ENCODE measurements at places on chromosomes 5 and 9.

GRCh38 chr5:22918511-22918910 lies 65.4 kb upstream of the CDH12 start:
- no peak for DNase-seq
- H3K27me3 ChIP-seq, result no peaks in the 10 kb centered on the region
- H3K36me3 ChIP-seq, result no peaks in the 10 kb centered on the region
- no peaks in the 10 kb centered on the region for H3K4me1 ChIP-seq
- H3K27ac ChIP-seq, result no peak overlapping the region
- no peak overlapping the region for H3K4me3 ChIP-seq

DNA sequence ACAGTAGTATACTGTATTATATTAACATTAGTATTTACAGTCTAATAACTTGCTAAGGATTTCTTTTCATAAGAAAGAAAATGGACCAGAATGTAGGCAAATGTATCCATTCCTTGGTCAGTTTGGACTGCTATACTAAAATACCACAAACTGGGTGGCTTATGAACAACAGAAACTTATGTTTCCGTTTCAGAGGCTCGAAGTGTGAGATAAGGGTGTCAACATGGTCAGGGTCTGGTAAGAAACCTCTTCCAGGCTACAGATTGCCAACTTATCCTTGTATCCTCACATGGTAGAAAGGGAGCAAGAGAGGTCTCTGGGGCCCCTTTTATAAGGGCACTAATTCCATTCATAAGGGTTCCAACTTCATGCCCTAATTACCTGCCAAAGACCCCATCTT lies 9.2 kb upstream of the ESM1 start:
- H3K27me3 ChIP-seq, result no peaks in the 10 kb centered on the region
- no peaks in the 10 kb centered on the region for H3K36me3 ChIP-seq
- H3K4me1 ChIP-seq, result peaks cover 12% of the 10 kb centered on the region
- no peak overlapping the region for H3K4me3 ChIP-seq
- DNase-seq, result no peak
- H3K27ac ChIP-seq, result no peak overlapping the region

GRCh38 chr5:123987956-123988355 lies 476.0 kb downstream of the CSNK1G3 start:
- H3K36me3 ChIP-seq, result no peaks in the 10 kb centered on the region
- DNase-seq, result no peak
- no peaks in the 10 kb centered on the region for H3K4me1 ChIP-seq
- no peak overlapping the region for H3K4me3 ChIP-seq
- H3K27me3 ChIP-seq, result no peaks in the 10 kb centered on the region

DNA sequence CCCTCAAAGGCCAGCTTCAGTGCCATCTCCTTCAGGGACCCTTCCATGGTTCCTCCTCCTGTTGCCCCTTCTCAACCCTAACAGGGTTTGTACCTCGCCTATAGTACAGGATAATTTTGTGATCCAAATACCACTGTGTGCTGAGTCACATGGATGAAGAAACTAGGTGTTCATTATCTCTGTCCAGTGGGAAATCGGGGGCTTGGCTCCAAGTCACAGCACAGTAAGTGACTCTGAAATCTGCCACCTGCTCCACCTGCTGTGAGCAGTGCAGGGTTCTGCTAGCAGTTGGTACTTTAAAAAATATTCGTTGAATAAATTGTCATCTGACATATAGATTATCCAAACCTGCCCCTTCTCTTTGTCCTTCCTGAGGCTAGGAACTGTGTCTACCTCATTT lies 123.2 kb upstream of the OTULINL start:
- H3K4me3 ChIP-seq, result no peak overlapping the region
- no peaks in the 10 kb centered on the region for H3K27me3 ChIP-seq
- H3K36me3 ChIP-seq, result no peaks in the 10 kb centered on the region
- H3K27ac ChIP-seq, result no peak overlapping the region

- no peak overlapping the region for H3K27ac ChIP-seq
- H3K4me3 ChIP-seq, result no peak overlapping the region
- DNase-seq, result no peak
- H3K4me1 ChIP-seq, result no peaks in the 10 kb centered on the region
- H3K27me3 ChIP-seq, result no peaks in the 10 kb centered on the region
These were observed 135.1 kb upstream of the RFX3 start for GRCh38 chr9:3660936-3661335.

DNA sequence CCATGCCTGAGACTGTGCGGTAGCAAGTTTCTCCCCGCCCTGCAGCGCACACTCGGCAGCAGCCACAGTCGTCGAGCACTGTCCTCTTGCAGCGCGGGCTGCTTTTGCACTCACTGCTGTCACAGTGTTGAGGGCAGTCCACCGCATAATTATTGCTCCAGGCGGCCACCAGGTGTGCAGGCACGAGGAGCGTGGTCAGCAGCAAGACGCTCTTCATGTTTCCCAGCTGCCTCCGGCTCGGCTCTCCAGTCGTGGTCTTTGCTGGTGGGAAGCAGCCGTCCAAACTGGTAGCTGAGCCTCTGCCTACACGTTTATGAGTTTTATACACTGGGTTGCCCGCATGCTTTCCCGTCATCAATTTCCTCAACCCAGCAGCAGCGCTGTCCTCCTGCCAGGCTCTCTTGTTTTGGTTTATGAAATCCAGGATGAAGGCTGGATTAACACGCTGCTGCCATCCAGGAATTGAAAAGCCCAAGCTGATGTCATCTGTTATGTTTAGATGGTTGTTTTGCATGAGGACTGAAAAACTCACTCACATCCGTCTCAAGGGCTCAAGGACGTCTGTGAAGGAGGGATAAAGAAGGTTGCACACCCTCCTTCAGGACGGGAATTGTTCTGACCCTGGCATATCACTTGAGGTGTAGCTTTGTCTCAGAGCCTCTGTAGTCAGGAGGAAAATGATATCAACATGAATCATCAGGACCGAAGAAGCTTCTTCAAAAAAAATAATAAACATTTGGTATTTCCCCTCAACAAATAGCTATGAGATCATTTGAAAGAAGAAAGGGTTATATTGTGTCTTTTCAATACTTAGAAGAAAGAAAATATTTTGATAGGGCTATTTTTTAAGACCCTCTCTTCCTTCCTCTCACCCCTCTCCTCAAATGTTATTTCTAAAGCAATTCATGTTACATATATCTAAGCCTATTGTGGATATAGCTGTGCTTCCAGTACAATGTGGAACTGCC lies at the start of gene ESM1:
TSS of gene ESM1 (minus strand) at position 293 of the 968 bp plus-strand sequence. CDS start at position 217, 76 bp downstream.
- no peaks in the 10 kb centered on the region for H3K27me3 ChIP-seq
- H3K27ac ChIP-seq, result no peak within 1 kb of the TSS
- H3K4me3 ChIP-seq, result no peak within 1 kb of the TSS
- no peaks in the 10 kb centered on the region for H3K36me3 ChIP-seq
- no peak for DNase-seq
- H3K4me1 ChIP-seq, result peaks cover 42% of the 10 kb centered on the region

DNA sequence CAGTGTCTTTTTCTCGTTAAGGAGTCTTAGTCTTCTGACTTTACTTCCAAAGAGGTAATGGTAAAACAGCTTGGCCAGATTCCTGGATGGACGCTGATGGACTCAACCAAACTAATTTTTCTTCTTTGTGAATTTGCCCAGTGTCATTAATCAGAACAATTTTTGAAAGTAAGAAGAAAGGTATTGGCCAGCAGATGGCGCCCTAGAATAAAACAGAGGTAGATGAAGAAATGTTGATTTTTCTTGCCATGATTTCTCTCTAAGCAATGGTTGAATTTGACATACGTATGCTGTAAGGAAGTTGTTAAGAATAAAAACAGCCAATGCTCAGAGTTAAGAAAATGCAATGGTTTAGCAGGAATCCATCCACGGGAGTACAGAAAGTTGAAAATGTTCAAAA lies 500.0 kb downstream of the DIRAS2 start:
- no peaks in the 10 kb centered on the region for H3K36me3 ChIP-seq
- no peaks in the 10 kb centered on the region for H3K4me1 ChIP-seq
- DNase-seq, result peak; percentile 11
- no peak overlapping the region for H3K27ac ChIP-seq
- no peak overlapping the region for H3K4me3 ChIP-seq

GRCh38 chr5:149358294-149358651 lies 427 bp downstream of the PCYOX1L start:
- peak; percentile 26 for DNase-seq
- peaks cover 12% of the 10 kb centered on the region for H3K36me3 ChIP-seq
- H3K27me3 ChIP-seq, result no peaks in the 10 kb centered on the region
- H3K4me1 ChIP-seq, result peaks cover 46% of the 10 kb centered on the region
- peak overlapping the region; percentile 66 for H3K27ac ChIP-seq
- H3K4me3 ChIP-seq, result peak overlapping the region; percentile 81

- no peaks in the 10 kb centered on the region for H3K4me1 ChIP-seq
- no peak for DNase-seq
- H3K36me3 ChIP-seq, result no peaks in the 10 kb centered on the region
- H3K27ac ChIP-seq, result no peak overlapping the region
- no peaks in the 10 kb centered on the region for H3K27me3 ChIP-seq
These were observed 55.8 kb downstream of the PHAX start for GRCh38 chr5:126656401-126657007.

GRCh38 chr5:151620461-151620840 lies 29.3 kb upstream of the FAT2 start:
- H3K27me3 ChIP-seq, result no peaks in the 10 kb centered on the region
- H3K4me3 ChIP-seq, result no peak overlapping the region
- no peak for DNase-seq
- H3K4me1 ChIP-seq, result peaks cover 6% of the 10 kb centered on the region
- H3K27ac ChIP-seq, result no peak overlapping the region
- H3K36me3 ChIP-seq, result no peaks in the 10 kb centered on the region

Measured in CD8-positive, alpha-beta memory T cell (primary cell).